ENCODE measurements at places on chromosomes 5 and 9.

- DNase-seq, result no peak
Measured at GRCh38 chr5:107296572-107296971, 374.2 kb downstream of the EFNA5 start.

GRCh38 chr5:53333160-53333559 is 147.3 kb upstream of the FST start:
- DNase-seq, result peak; percentile 86

GRCh38 chr5:113450462-113450861 is 15.7 kb upstream of the TSSK1B start:
- DNase-seq, result peak; percentile 12

DNA sequence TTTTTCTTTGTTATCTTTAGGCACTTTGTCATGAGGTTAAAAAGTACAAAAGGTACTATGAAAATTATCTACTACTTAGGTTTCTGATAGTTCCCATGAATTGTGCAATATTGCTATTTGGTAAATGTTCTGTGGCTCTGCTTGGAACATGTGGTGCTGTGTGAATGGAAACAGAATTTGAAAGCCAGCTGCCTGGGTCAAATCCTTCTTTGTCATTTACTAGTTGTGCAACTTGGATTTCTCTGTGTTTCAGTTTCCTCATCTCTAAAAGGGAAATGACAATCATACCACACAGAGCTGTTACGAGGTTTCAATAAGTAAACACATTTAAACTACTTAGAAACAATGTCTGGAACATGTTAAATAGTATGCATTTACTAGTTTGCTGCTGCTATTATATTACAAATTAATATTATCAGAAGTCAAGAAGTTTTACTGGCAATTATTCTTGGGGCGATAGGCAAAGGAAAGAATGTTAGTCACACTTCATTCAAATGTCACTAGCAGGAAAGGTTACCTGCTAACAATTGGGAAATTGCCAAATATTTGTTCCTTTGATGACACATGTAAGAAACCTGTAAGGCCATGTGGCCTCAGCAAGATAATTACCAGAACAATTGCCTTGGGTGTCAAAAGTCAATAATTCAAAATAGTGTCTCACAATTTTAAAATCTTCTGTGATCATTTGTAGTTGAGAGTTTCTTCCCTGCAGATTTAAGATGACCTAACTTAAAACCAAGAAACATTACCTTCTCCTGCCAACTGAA is 184.8 kb downstream of the KIAA0825 start:
- peak; percentile 97 for DNase-seq

DNA sequence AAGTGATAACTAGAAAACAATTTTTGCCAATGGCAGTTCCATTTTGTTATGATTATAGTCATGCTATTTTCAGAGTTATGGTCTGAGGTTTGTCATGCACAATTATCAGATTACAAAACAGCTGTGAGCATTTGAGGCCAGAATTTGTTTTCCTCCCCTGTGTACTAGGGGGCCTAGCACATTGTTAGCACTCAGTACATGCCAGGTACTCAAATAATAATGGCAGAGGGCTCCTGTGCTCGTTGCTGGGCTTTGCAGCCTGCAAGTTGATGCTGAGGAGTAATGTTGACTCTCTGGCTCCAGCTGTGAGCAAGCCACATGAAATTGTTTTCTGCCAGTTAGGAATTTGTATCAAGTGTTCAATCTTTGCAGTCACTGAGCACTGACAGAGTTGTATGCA is 6.9 kb downstream of the DNAI1 start:
- no peak for DNase-seq

GRCh38 chr5:90326995-90327394 is 82.6 kb downstream of the CETN3 start:
- no peak for DNase-seq

DNA sequence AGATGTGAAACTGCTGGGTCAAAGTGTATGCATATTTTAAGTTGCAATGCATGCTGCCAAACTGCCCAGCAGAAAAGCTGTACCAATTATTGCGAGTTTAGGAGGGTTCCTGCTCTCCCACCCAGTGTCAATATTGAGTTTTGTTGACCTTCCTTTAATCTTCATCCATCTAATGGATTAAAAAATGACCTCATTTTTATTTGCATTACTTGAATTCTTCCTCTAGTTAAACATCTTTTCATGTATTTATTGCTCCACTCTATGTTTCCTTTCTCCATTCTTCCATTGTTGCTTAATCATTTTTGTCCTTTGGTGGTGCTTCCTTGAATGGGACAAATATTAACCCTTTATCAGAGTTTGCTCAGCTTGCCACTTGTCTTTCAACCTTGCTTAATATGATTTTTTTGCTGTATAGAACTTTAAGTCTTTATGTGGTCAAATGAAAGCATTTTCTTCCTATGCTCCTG is 32.4 kb downstream of the TLE1 start:
- no peak for DNase-seq

- DNase-seq, result peak; percentile 12
Measured at GRCh38 chr9:31608416-31608815, 776.0 kb upstream of the ACO1 start.

- DNase-seq, result peak; percentile 61
Measured at GRCh38 chr5:135576075-135576599, 2.7 kb downstream of the CXCL14 start.

- no peak for DNase-seq
Measured at GRCh38 chr9:121717141-121717991, 65.9 kb downstream of the DAB2IP start.

- no peak for DNase-seq
Measured at GRCh38 chr5:89168766-89169165, 285.8 kb upstream of the MEF2C start.

GRCh38 chr5:72572236-72572765 is 65.1 kb upstream of the ZNF366 start:
- DNase-seq, result no peak

DNA sequence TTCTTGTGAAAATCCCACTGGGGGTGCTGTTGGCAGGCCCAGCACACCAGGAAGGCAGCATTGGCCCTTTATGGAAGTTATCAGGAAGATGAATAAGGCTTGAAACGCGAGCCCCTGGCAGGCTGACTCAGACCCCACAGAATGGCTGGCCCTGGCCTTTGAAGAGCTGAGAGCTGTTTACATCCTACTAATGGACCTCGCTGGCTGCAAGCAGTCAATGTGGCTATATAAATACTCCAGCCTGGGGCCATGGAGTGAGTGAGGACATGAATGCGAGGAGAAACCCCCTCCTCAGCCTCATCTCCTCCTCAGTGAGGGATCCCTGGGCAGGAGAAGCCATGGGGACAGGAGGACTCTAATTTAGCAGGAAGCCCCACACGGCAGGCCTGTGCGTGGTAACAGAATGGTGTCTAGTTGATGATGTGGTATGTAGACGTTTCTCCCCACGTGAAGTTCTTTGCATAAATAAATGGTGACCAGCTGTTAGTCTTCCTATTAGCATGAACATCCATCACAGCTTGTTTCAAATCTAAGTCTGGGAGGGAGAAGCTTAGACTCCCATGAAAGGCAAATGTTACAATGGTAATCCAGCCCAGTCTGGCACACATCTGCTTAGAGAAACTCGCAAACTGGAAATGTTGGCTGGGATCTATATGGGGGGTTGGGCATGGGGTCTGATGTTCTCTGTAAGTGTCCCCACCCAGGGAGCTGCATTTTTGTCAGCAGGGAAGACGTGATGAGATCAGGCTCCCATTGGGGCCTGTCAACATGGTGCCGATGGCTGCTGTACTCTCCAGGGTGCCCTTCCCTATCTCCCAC is 175.1 kb upstream of the PITX1 start:
- peak; percentile 97 for DNase-seq

- DNase-seq, result peak; percentile 93
Measured at GRCh38 chr9:100575765-100576386, 2.0 kb upstream of the CAVIN4 start.

DNA sequence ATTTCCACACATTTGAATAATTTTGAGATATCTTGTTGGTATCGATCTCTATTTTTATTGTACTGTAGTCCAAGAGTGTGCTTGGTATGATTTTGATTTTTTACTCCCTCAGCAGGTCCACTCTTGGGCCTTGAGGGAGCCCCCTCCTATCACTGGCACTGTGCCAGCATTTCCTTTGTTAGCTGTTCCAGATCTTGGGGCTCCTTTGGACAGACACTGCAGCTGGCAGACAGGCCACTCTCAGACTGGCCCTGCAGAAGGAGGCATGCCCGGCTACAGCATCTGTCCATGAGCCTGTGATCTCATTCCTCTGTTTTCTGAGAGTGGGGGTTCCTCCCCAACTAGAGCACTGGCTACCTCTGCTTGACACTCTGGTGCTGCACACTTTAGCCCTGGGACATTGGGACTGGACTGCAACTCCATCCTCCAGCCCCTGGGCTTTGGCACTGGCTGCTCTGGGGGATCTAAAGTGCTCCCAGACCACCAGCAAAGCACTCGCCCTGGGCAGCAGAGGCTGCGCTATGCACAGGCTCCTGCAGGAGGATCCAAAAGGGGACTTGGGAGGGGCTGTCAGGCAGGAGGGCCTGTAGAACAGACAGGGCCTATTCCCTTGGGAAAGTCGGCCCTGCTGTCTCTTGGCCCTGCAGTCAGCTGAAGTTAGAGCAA is 271.3 kb upstream of the DMAC1 start:
- DNase-seq, result no peak

DNA sequence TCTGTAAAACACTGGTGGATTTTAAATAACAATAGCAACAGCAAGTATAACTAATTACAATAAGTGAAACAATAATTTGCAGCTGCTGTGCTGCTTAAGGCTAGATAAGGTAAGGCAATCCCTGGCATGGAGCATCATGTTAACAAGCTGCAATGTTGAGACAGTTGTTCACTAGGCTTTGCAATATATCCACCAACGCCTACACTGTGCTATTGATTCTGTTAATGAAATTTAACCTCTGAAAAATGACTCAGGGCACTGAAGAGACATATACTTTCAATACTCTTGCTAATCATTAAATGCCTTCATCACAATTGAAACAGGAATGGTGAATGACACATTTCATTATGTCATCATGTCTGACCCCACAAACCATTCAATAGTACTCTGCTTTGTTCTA is 255.0 kb downstream of the EFNA5 start:
- no peak for DNase-seq

GRCh38 chr5:35830587-35830986 is 26.1 kb upstream of the IL7R start:
- no peak for DNase-seq

GRCh38 chr5:1165864-1166263 is 35.5 kb upstream of the SLC6A19 start:
- no peak for DNase-seq

- DNase-seq, result no peak
Measured at GRCh38 chr9:29214690-29215253, 1641.5 kb upstream of the C9orf72 start.

DNA sequence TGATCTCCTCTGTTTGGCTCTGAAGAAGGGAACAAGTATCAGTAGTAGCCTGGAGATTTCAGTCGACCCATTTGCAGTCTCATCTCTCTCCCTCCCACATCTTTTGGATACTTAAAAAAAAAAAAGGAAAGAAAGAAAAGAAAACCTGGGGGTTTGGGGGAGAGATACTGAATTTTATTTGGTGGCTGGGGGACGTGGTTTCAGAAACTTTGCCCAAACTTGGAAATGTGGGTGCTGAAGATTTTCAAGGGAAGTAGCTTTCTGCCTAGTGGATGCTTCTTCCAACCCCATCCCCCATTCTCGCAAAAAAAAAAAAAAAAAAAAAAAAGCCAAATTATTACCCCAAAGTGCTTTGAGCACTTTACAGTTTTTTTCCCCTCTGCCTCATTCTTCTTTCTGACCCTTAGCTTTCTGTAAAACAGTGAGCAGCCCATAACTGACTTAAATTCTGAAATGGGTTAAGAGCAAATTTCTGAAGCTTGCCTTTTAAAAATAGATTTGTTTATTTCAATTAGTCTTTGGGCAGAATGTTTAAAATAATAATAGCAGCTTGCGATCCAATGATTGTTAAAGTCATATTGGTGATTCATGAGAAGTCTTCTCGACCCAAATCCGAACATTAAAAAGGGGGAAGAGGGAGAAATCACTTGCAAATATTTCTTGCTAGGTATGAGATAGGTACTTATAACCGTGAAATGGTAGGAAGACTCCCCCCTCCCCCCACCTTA is 894 bp downstream of the FST start:
- DNase-seq, result peak; percentile 50

GRCh38 chr5:123094237-123094918 is 5.3 kb downstream of the PRDM6 start:
- no peak for DNase-seq

- DNase-seq, result no peak
Measured at GRCh38 chr9:108857572-108857971, 1.8 kb upstream of the ACTL7B start.

- DNase-seq, result no peak
Measured at GRCh38 chr9:8292657-8293056, 493.1 kb upstream of the DMAC1 start.

DNA sequence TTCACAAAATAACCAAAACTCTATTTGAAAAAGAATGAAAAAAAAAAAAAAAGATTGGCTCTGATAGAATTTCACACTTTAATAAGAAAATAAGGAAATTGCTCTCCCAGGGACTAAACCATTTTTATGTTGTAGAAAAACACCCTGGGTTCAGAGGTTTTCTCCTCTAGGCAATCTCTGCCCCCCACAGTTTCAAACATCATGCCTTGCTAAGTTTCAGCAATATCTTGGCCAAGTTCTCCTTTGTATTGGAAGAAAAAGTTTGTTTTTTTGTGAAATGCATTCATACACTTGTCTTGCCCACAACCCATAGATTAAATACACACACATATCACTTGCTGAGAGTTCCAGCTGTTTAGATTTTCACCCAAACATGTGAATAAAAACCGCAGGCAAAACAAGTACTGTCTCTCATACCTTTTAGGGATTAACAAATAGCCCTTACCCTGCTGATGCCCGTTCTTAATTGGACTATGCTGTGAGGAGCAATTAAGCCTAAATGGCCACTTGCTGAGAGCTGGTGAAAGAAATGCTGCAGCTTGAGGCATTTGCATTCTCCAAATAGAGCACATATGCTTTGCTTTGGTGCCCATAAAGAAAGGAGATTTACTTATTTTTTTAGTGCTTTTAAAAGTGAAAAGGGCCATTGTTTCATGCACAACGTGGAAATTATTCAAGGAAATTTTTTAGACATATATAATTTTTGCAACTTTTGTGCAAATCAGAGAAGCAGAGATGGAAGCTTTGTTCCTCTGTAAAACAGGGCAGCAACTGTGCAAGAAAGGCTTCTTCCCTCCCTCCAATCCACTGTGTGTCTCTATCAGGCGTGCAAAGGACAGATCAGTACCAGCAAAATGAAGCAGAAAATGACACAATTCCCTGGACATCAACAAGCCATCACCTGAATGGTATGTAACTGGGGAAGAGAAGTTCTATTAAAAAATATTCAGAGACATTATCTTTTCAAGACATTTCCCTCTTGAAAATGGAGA is 262.4 kb upstream of the KIF2A start:
- DNase-seq, result no peak

GRCh38 chr9:113151696-113152630 is 1.2 kb downstream of the SLC31A2 start:
- DNase-seq, result no peak

- DNase-seq, result peak; percentile 90
Measured at GRCh38 chr5:14204785-14205321, 61.7 kb downstream of the TRIO start.

DNA sequence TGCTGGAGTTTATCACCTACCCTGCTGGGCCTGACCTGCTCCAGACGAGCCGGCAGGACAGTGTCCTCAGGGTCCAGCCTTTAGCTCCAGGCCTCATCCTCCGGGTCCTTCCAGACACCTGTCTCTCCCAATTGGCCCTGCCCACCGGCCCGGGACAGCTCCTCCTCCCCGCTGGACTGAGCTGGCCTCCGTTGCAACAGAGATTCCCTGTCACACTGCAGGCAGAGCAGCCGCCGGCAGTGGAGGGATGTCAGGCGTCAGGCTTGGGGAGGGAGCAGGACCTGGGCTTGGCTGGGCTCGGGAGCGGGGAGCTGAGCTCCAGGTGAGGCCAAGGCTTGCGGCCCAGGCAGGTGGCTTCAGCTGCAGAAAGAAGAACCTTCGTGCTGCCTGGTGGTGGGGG is 1.7 kb downstream of the KCNT1 start:
- no peak for DNase-seq
